ENCODE measurements at places on chromosomes 5 and 9. TPM values are rescaled to one million over a fixed set of nuclear protein-coding genes. Genes with fewer than 3 reads are reported as not detected.

DNA sequence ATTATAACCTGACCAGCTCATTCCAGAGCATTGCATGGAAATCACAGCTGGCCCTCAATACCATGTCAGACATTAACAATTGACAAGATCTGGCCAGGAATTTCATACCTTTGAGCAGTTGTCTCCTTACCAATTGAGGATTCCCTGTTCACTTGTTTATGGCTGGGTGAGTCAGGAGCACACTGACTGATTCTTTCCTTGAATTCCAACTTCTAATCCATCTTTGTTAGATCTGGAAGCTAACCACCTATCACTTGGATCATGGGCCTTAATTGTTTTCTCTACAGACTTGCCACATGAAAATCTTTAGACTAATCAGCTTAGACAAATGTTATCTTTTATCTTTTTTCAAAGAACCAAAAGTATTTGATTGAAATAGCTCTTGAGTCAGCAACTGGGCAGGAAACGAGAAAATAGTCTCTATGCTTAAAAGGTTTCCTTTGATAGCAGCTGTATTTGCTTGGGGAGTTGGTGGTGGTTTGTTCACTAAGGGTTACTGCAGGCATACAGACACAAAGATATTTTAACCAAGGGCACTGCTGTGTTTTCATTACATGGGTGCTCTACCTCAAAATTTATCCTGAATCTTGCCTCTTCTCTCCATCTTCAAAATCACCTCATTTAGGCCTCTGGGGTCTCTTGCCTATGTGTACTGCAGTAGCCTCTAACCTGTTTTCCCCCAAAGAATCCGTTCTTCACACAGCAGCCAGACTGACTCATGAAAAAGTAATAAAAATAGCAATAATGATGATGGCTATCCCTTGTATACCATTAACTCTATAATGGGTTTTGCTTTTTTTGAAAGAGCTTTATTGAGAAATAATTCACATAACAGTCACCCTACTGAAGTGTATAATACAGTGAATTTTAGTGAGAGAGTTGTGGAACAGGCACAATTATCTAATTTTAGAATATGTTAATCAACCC lies 197.0 kb upstream of the NMUR2 start:
- no peak for DNase-seq

DNA sequence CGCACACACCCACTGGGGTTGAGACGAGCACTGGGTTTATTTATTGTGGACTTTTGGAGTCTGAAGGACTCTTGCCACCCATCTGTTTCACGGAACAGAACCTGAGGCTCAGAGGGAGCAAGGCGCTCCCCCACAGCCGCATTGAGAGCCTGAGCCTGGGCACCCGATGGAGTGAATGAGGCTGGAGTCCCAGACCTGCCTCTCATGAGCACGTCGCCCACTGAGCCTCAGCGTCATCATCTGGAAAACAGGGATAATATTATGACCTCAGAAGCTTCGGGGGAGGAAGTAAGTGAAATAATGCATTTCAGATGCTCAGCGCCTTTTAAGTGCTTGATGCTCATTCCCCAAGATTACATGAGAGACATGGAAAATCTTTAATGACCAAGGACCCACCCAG lies 5.5 kb downstream of the NEK6 start:
- no peak for DNase-seq

GRCh38 chr9:27292659-27293405 lies 4.1 kb downstream of the EQTN start:
- peak; percentile 98 for DNase-seq

GRCh38 chr9:124790301-124790700 lies 13.4 kb downstream of the OLFML2A start:
- no peak for DNase-seq

Gene PTGS1
- total RNA-seq: 2.7 TPM

- no peak for DNase-seq
These were observed 145.4 kb downstream of the PLPPR1 start for GRCh38 chr9:101173907-101174306.

DNA sequence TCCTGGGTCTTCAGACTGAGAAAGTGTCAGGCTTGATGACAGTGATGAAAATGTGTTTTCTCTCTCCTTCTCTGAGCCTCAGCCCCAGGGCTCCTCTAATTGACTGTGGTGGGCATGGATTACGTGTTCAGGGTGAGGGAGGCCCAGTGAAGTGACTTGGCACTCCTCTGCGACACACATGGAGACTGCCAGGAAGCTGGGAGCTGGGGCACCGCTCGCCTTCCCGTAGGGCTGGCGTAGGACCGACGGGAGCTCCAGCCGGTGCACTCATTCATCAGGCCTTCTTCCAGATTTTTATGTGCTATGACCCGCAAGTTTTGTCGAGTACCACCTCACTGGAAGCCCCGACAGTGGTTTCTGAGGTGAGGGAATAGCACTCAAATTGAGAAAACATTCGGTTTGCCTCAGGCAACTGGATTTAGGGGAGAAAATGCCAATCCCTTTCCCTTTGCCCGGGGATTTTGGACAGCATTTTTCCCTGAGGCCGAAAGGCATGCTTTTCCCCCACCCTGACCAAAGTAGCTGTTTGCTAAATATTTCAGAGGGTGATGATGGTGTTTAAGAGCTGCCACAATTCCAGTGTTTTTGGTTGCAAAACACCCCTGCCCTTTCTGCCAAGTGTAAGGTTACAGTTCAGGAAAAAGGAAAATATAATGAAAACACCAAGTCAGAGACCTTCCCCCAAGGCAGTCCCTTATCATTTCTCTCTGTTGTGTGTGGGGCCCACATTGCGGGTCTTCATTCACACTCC lies 83.7 kb downstream of the PCSK5 start:
- peak; percentile 26 for DNase-seq

Gene DIPK1B
- total RNA-seq: 20.3 TPM

DNA sequence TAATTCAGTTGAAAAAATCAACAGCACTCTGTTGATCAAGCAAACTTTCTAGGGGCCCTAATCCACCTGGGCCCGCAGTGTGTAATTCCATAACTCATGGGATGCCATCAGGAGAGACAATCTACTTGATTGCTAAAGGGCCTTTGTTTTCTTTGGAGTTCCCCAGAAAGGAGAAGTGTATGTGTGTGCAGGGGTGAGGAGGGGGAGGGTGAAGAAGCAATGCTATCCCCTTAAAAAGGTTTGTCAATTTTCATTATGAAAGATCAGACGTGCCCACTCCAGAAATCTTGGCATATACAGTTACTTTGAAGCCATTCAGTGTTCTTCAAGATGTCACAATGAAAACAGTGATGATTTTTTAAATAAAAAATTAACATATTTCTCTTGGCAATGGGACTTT lies 6.2 kb downstream of the PARP8 start:
- DNase-seq: no peak

Gene OR1J4
- not detected for total RNA-seq

- peak; percentile 67 for DNase-seq
These were observed 13.1 kb upstream of the MAP3K1 start for GRCh38 chr5:56802205-56802604.

GRCh38 chr5:54081415-54081814 lies 229.0 kb downstream of the ARL15 start:
- no peak for DNase-seq

DNA sequence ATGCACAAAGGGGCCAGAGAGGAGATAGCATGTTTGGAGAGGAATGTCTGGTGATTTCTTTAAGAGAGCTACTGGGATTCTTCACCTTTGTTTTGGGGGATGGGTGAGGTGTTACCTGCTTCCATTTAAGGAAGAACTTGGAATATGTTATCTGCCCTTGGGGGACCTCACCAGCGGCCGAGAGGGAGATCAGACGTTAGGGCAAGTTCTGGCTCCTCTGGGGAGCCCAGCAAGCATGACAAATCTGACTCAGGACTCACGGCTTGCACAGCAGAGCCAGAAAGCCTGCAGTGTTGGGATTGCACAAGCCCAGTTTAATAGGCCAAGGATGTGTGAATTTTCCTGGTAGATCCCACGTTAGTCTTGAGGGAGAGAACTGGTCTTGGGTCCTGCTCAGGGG lies 40.3 kb downstream of the SLC28A3 start:
- no peak for DNase-seq

DNA sequence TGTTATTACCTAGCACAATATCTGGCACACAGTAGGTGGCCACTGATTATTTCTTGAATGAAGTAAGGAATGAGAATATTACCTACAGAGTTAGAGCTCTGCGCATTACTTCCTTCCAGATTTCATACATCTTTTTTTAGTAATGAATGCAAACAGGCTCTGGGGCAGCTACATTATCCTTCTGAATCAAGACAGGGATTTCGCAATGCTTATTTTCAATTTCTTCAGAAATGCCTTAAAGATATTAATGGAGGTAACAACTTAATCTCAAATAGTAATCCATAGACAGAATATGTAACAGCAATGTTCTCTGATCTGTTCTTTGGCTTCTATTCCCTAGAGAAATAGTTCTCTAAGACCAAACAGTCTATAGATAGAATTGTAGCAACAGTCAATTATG lies 32.6 kb downstream of the CDKN2A start:
- DNase-seq: no peak

- DNase-seq: peak; percentile 25
These were observed 47.6 kb upstream of the GRHPR start for GRCh38 chr9:37374892-37375291.

GRCh38 chr9:32841314-32841713 lies 58.0 kb downstream of the TMEM215 start:
- no peak for DNase-seq

Gene PLPPR1
- 2.3 TPM for total RNA-seq

DNA sequence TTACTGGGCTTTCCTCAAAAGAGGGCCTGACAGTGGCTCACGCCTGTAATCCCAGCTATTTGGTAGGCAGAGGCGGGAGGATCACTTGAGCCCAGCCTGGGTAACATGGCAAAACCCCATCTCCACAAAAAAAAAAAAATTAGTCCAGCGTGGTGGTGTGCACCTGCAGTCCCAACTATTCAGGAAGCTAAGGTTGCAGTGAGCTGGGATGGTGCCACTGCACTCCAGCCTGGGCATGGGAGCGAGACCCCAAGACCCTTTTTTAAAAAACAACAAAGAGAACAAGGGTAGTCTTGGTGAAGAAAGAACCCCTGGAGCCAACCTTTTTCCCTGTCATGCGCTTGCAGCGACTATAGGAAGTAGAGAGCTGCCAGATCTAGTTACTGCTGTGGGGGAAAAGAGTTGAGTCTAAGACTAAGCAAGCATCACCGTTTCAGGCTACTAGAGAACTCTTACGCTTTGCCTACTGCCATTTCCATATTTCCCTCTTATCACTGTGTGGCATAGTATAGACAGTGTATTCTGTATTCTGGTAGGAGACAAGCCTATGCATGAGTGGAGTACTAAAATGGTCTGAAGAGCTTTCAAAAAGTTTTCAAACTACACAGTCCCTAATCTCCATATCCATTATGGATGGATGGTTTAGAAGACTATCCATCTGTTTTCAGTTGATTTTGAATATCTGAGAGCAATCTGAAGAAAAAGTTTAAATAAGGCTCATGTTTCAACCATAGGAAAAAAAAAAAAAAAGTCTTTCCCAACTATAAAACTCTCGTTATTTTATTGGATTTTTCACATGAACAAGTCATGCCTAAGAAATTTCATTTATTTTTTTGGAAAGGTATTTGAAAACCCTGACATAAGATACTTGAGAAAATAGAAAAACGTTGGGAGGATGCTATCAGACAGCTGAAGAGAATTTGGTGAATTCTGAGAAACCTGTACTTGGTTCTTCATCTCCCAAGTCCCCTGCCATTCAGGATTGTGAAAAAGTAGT lies 2.6 kb downstream of the C9orf40 start:
- no peak for DNase-seq

- no peak for DNase-seq
These were observed 48.8 kb downstream of the RAPGEF1 start for GRCh38 chr9:131690941-131691573.

Gene TMEM215
- total RNA-seq: 0.66 TPM

GRCh38 chr5:137415231-137415681 lies 83.9 kb downstream of the SPOCK1 start:
- DNase-seq: no peak

- DNase-seq: no peak
These were observed 97.7 kb upstream of the SLC12A2 start for GRCh38 chr5:127985811-127986325.

GRCh38 chr9:136642439-136642921 lies 20.2 kb upstream of the EGFL7 start:
- DNase-seq: no peak

- DNase-seq: no peak
These were observed 35.8 kb upstream of the ATP10B start for GRCh38 chr5:160887780-160888179.

DNA sequence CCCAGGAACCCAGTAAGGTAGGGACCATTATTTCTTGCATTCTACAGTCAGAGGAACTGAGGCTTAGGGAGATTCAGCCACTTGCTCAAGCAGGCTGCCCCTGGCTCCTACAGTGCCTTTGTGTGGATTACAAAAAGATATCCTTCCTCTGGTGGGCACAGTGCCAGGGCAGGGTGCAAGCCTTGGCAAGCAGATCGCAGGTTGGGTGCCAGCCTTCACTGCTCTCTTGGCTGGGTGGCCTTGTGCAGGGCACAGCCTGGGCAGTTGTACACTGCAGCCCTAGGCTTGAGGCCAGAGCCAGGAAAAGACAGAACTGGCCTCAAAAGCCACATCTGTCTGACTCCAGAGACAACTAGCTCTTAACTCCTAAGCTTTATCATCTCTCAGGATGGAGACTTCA lies 15.0 kb downstream of the DOCK2 start:
- DNase-seq: no peak

Gene SPINK1
- total RNA-seq: not detected

DNA sequence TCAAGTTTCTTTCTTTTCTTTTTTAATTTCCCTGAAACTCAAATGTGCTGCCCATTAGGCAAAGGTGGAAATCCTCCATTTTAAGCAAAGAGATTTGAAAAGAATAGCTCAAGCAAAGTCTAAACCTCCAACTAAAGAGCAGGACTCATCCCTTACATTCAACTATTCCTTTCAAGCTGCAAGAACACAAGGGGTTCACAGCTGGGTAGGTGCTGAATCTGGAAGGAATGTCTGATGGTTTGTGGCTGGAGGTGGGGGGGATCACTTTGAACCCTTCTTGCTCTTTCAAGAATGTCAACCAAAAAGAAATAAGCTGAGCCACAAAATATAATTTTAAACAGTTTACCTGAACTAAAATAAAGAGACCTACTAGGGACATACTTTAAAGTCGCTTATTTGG lies 375.7 kb upstream of the CDH10 start:
- DNase-seq: no peak

- DNase-seq: no peak
These were observed 537.6 kb downstream of the CETN3 start for GRCh38 chr5:89871906-89872305.

Gene TRIM14
- 0.40 TPM for total RNA-seq

- DNase-seq: peak; percentile 38
These were observed 31.0 kb downstream of the MARCHF6 start for GRCh38 chr5:10384483-10384882.

Gene DMAC1
- total RNA-seq: 97.8 TPM

- DNase-seq: no peak
These were observed 118.4 kb downstream of the ASTN2 start for GRCh38 chr9:117296453-117296852.

- DNase-seq: no peak
These were observed 259.2 kb downstream of the ARRDC3 start for GRCh38 chr5:91123901-91124300.
